ENCODE measurements at places on chromosomes 16 and 17.

DNA sequence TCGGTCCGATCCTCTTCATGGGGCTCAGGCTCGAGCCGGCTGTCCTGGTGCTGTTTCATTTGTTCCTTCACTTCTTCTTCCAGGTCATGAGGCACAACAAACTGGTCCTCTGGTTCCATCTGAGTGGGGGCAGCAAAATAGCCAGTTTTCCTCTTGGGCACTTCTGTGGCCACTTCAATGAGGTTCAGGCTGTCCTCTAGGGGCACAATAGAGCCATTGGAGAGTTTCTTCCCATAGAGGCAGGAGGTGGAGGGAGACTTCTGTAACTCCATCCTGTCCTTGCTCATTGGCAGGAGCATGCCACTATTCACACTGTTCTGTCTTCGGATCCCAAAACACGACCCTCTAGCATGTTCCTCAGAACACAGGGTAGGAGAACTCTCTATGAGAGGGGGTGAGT lies 22.9 kb downstream of the MARVELD3 start:
- no peak for DNase-seq

DNA sequence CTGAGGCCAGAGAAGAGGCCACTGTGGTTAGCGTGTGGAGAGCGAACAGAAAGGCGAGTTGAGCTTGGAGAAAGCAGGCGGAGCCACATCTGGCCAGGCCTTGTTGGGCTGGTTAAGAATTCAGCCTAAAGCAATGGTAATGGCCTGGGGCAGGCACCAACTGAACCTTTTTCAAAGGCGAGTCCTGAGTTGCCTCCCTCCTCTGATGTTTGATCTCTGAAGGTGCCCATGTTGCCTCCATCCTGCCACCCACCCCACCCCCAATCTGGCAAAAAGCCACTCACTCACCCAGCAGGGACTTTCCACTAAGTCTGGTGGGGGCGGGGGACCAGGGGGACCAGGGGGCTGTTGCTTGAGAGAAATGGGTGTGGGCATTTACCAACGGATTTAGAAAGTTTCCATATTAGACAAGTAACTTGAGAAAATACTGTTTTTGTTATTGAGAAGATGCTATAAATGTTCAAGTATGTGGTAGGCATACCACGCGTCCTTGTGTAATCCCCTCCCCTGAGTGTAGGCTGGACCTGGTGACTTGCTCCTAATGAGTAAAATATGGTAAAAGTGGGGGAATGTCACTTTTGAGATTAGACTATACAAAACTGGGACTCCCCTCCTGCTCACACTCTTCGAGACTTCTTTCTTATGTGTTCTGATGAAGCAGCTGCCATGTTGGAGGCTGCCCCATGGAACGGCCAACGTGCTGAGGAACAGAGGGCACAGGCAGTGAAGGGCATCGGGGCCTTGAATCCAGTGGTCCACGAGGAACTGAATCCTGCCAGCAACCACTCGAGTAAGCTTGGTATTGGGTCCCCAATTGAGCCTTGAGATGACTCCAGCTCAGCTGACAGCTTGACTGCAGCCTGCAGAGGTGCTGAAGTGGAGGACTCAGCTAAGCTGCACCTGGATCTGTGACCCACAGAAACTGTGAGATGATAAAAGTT lies 29.9 kb upstream of the TNS4 start:
- DNase-seq: peak; percentile 73

- no peak for DNase-seq
These were observed 1.7 kb downstream of the NLRC3 start for GRCh38 chr16:3575491-3575890.

DNA sequence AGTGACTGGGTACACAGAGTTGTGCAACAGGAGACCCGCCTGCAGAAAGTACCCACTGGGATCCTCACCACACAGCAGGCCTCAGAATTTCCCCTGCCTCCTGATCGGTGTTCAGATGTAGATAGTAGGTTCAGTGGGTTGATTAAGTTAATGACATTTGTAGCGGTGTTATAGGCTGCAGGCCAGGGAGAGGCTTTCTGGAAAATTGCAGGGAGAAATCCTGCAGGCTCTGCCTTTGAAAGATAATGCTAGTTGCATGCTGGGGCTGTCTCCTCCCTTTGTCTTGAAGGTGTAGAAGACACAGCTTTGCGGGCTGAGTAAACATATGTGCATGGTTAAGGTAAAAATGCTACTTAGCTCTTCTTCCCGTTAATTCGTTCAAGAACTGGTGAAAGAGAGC lies 406.3 kb upstream of the RBFOX1 start:
- no peak for DNase-seq

- DNase-seq: no peak
These were observed 142.3 kb downstream of the PMP22 start for GRCh38 chr17:15122857-15123256.

GRCh38 chr16:4180511-4180910 lies 61.4 kb downstream of the SRL start:
- DNase-seq: no peak

- no peak for DNase-seq
These were observed at the start of gene ARHGDIG for GRCh38 chr16:280552-280951. Gene ARHGDIG (plus strand): TSS chr16:280591. CDS start chr16:280681, 90 bp downstream.

- DNase-seq: no peak
These were observed 24.4 kb downstream of the SRL start for GRCh38 chr16:4217204-4218131.

DNA sequence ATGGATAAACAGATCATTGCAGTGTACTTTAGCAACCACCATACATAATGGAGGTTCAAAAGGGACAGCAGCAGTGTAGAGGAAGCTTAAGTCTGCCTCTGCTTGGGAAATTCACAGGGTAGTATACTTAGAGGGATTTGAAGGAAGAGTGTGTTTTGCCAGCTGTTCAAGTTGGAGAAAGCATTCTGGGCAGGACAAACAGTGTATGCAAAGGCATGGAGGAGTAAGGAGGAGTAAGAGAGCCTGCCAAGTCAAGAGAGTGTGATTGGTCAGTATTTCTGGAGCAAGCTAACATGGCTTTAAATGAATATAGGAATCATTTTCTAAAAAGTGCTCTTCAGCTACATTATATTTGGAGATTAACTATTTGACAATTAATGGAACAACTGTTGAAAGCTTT lies 22.9 kb upstream of the PHAF1 start:
- no peak for DNase-seq

GRCh38 chr17:57329380-57330214 lies 73.3 kb downstream of the MSI2 start:
- no peak for DNase-seq

DNA sequence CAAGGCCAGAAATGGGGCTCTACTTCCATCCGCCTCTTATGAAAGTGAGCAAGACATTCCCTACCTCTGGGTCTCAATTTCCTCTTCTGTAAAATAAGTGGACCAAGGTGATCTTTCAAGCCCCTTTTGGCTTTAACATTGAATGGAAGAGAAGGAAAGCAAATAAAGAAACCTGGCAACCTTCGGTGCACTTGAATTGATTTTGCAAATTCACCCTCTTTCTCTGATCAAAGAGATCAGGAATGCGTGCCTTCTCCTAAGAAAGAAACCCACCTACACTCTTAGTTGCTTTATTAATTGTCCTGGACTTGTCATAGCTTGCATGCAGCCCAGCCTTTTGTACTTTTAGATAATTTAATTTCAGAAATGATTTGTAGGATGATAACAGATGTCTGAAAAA lies 3.0 kb downstream of the MSI2 start:
- no peak for DNase-seq

- DNase-seq: no peak
These were observed 26.2 kb upstream of the TXNDC11 start for GRCh38 chr16:11768849-11769248.

GRCh38 chr17:38428643-38429371 lies 543 bp downstream of the ARHGAP23 start:
- no peak for DNase-seq

- DNase-seq: no peak
These were observed 3.0 kb downstream of the EVPLL start for GRCh38 chr17:18380471-18381157.

DNA sequence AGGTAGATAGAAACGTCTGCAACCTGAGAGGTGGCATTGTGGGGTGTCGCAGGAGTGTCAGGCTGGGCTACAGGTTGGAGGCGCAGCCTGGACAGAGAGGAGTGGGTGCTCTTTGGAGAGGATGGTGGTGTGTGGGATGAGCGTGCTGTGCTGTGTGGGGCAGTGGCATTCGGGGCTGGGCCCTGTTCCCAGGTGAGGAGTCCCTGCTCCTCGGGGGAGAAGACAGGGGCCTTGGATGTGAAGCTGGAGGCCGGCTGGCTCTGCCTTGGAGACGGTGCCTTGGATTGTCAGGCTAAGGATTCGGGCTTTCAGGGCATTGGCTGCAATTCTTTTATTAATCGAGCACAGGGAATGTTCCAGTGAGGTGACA lies 69.3 kb downstream of the BANP start:
- DNase-seq: no peak

DNA sequence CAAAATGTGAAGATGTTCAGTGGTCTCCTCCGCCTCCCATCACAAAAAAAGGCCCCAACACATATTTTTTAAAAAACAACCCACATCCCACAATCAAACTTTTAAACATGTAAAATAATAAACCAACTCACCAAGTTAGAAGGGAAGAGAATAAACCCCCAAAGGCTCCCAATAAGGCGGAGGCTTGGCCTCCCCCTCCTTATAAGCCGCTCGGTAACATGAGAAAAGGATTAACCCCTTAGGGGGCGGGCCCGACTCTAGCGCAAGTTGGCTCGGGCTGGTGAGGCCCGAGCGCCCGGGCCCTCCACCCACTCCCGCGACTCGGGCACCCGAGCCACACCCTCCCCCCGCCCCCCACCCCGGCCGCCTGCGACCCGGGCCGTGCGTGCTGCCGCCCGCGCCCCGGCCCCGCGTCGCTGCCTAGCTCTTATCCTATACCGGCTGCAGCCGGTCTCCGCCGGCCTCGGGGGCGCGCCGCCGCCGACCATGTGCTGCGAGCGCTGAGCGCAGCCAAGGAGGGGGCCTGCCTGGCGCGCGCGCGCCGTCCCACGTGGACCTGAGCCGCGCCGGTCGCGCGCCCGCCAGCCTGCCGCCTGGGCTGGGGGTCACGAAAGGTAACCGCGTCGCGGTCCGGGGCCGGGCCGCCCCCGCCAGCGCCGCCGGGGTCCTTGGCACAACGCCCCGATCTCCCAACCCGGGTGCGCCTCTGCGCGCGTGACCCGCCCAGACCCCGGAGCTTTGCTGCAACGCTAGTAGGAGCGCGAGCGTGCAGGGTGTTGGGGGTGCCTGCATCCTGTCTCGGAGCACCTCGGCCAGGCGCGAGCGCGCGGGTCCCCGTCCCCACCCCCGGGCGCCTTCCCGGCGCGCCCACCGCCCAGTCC lies at the start of the genes ARSG and SLC16A6:
Gene ARSG, plus strand, starts transcription at position 541 of the 881 bp plus-strand sequence. CDS start 15,999 bp downstream, outside the sequence.
Gene SLC16A6, minus strand, starts transcription at position 173 of the 881 bp plus-strand sequence. CDS start 12,807 bp downstream, outside the sequence.
- peak; percentile 67 for DNase-seq

GRCh38 chr16:87165151-87165550 lies 152.0 kb downstream of the C16orf95 start:
- DNase-seq: no peak

GRCh38 chr17:79887451-79887991 lies 48.3 kb upstream of the CBX4 start:
- no peak for DNase-seq

DNA sequence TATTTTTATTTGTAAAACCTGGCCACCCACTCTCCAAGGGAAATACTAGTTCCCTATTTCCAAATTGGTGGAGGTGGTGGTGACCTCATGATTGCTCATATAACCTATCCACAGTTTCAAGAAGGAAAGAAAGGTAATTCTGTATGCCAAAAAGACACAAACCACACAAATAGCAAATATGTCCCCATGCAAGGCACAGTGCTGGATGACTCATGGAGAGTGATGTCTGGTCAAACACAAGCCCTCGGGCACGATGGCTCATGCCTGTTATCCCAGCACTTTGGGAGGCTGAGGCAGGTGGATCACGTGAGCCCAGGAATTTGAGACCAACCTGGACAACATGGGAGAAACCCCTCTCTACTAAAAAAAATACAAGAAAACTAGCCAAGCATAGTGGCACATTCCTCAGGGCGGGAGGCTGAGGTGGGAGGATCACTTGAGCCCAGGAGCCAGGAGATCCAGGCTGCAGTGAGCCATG lies 64.2 kb downstream of the GNA13 start:
- no peak for DNase-seq

DNA sequence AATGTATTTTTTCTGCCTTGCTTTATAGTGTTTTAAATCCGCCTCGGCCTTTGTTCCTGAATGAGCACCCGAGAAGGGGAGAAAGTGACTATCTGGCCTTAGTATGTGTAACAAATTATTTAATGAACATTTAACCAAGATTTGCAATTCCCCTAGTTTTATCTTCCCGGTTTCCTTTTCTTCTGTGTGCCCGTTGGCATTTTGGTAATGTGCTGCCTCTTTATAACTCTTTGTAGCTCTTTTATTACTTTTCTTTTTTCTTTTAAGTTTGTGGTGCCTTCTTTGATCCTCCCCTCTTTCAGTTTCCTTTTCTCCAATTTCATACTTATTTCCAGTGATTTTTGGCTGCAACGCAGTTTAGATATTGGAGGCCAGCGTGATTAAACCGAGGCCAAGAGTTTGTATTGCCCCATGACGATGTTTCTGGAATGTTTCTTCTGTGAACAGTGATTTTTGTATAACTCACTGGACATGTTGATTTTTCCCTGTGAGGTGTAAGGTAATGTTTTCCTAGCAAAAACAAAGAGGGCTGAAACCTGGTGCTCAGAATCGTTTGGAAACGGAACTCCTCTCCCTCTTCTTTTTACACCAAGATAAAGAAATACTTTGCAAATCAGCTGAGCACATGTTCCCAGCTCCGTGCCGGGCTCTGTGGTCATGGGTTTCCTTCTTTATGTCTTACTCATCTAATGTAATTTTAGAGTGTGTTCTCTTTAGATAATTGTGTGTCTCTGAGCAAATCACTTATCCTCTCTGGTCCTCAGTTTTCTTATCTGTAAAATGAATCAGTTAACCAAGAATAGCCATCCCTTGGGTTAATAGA lies 344.3 kb downstream of the WWOX start:
- DNase-seq: no peak

All from activated CD4-positive, alpha-beta T cell treated with anti-CD3 and anti-CD28 coated beads, Interleukin-2, amount 50 U/mL, for 24 hours (primary cell).